Smooth muscle cell of the brain vasculature (primary cell): ENCODE measurements at places on chromosomes 7 and 10.

DNA sequence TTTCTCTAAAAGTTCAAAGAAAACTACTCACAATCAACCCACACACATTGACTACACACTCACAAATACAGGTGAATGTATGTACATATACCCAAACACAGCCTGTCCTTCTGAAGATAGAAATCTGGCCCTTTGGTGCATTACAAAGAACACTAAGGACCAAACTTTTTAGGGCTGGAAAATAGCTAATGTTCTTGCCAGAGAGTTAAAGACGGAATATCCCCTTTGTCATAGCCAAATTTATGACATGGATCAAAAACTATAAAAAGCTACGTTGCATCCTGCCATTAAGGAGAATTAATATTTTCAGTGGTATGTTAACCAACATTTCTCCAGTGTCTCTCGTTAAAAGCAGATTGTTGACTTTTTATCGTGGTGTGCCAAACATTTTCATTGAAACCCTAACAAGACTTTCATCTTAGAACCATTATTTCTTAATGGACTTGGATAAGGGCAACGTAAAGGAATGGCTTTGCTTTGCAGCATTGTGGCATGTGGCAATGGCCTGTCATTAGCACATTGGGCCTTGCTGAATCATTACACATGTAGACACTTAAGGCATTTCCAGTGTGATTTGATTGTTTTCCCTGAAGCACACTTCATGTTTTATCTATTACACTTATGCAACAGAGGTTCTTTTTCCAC lies 150.9 kb upstream of the MEOX2 start:
- DNase-seq, result no peak

DNA sequence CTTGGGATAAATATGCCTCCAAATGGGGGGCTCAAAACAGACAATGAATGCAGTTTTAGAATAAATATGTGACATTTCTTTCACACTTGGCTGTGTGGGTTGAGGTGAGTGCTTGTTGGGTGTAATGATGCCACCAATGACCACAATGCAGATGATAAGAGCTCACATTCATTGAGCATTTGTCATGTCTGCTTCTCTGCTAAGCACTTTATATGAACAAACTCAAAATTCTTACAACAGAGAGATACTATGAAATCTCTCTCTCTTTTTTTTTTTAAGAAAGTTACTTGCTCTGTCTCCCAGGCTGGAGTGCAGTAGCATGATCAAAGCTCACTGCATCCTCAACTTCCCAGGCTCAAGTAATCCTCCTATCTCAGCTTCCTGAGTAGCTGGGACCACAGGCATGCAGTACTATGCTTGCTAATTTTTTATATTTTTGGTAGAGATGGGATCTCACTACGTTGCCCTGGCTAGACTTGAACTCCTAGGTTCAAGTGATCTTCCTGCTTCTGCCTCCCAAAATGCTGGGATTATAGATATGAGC lies 185.4 kb downstream of the JCAD start:
- no peak for DNase-seq

DNA sequence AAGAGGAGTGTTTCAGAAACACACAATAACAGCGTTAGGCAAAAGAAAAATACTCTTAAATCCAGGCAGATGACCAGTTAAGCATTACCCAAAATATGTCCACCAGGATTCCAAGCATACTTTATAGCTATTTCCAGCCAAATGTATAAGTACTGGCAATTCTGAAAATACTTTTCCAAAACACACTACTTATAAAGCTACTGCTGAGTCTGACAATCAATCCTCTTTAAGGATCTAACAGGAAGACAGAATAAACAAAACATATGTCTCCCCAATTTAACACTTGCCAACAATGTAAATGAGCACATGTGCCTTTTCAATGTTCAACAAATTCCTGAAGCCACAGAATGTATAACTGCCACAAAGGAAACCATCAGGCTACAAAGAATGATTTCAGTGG lies 370.9 kb downstream of the SORCS1 start:
- no peak for DNase-seq

GRCh38 chr7:26857170-26857505 lies 7.3 kb downstream of the SKAP2 start:
- no peak for DNase-seq

- DNase-seq, result no peak
Measured at GRCh38 chr10:87694011-87694794, 34.5 kb downstream of the PAPSS2 start.

GRCh38 chr7:36884351-36884750 lies 160.1 kb upstream of the AOAH start:
- DNase-seq, result no peak

GRCh38 chr7:47739891-47740290 lies 158.0 kb upstream of the TNS3 start:
- no peak for DNase-seq

DNA sequence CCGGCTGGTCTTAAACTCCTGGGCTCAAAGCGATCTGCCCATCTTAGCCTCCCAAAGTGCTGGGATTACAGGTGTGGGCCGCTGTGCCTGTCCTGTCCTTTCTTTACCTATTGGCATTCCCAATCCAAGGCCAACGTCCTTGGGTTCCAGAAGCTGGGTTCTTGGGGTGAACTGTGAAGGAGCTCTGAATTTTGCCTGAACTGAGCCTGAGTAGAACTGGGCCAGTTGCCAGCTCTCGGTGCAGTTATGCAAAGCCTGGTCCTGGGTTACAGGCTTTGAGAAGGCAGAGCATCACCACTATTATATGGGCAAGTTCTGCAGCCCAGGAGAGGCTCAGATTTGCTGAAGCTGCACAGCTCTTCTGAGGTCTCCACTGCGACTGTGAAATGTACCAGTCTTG lies 24.6 kb upstream of the SH2D4B start:
- no peak for DNase-seq

DNA sequence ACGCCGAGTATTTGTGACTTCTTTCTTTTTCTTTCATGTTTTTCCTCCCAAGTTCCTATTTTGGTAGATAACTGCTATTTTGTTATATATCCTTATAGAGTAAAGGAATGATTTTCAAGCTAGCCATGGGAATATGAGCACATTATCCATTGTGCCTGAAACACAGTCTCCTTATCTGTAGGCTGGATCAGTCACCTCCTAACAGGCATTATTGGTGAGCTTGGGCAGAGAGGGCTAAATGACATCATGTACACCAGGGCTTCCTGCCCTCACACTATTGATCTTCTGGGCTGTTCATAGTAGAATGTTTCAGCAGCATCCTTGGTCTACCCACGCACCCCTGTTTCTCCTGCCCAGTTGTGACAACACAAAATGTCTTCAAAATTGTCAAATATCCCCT lies 88.1 kb upstream of the CTBP2 start:
- no peak for DNase-seq

GRCh38 chr10:132603851-132604533 lies 66.4 kb downstream of the INPP5A start:
- DNase-seq, result no peak

- DNase-seq, result no peak
Measured at GRCh38 chr10:78148216-78148960, 114.7 kb downstream of the RPS24 start.

DNA sequence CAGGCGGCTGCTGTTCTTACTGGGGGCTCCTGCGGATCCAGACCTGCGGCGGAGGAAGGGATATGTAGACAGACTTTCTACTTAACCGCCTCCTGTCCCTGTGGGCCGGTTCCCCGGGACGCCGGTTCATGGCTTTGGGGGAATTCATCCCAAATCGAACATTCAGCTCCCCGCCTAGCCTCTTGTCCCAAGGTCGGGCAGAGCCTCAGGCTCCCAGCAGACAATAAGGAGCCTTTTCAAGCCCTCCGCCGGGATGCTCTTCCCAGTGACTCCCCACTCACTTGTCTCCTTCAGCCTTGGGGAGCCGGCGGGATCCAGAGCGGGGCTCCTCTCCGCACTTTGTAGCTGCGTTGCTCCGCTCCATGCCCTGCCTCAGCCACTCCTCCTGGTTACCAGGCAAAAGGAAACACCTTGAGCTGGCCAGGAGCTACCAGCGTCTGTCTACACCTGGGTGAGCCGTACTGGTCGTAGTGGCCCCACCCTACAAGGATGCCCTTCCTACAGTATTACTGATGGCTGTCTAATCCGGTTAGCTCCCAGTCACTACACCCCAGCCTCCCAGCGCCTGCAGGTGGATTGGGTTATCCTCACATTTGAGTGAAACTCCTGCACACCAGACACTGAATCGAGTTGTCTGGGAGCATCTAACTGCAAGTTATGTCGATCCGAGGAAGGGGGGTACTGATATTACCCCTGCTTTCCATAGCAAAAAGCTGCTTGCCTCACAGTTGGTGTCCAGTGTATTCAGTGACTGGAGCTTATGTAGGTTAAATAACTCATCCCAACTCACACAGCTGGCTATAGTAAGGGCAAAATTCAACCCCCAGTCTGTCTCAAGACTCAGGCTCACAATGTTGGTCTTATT lies at the start of gene C10orf95:
Gene C10orf95 (minus strand): TSS at position 439 of the 865 bp plus-strand sequence. CDS start 450 bp downstream, outside the sequence.
- no peak for DNase-seq

DNA sequence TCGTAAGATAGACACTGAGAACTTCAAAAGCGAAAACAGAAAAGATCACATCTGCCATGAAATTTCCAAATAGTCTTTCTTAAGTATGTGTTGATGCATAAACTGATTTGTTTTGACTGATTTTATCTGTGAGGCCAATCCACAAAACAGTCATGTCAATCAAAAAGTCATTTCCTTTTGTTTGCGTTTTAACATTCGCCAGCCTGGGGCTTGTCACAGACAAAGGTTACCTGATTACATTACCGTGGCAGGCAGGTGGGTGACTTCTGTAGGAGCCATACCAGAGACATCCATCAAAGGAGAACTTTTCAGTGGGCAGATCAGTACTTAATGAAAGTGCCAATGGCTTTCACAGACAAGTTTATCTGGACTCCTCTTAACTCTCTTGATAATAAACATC lies 45.5 kb upstream of the BET1 start:
- DNase-seq, result no peak

DNA sequence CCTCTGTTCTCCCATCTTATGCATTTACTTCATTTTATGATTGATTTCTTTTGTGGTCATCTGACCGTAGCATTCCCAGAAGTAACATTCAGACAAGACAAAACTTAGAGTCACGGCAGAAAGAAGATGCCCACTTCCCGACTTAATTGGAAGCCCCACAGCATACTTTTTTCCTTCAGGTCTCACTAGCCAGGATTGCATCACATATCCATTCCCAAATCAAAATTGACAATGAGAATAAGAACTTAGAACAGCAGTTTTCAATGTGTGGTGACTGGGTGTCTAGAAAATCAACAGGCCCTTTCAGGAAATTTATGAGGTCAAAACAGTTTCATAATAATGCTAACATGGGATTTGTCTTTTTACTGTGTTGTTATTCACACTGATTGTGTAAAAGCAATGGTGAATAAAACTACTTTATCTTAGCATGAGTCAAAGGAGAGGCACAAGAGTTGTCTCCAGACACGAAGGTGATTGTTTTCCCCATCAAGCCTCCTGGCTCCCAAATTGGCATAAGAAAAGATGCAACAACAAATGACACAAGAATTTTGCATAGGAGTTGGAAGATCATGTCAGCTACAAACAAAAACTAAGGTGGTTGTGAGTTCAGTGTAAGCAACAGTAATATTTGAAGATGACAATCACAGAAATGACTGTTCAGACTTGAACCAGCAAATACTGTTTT lies 493.9 kb downstream of the HTR7 start:
- DNase-seq, result no peak

DNA sequence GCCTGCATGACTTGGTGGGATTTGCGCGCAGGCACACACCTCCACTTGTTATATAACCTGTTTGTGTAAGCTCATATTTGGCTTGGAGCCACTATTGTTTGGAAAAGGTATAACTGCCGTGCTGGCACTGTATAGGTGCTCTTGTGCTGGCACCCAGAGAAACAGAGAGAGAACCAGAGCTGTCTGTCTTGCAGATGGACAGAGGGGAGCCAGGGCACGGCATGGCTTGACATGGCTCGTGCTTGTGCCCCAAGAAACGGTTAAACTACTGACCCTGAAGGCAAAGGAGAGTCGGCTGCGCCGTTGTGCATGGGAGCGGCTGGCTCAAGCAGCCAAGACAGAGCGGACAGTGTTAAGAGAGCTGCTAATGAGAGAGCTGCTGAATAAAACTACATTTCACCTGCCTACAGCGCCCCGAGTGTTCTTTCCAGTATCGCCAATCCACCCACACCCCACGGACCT lies 23.2 kb downstream of the RAPGEF5 start:
- no peak for DNase-seq

- DNase-seq, result no peak
Measured at GRCh38 chr7:34041707-34042106, 136.4 kb downstream of the BMPER start.
